ENCODE measurements at places on chromosomes 4 and X.

- DNase-seq = no peak
Observed at GRCh38 chr4:89469930-89470375, 162.4 kb upstream of the GPRIN3 start.

DNA sequence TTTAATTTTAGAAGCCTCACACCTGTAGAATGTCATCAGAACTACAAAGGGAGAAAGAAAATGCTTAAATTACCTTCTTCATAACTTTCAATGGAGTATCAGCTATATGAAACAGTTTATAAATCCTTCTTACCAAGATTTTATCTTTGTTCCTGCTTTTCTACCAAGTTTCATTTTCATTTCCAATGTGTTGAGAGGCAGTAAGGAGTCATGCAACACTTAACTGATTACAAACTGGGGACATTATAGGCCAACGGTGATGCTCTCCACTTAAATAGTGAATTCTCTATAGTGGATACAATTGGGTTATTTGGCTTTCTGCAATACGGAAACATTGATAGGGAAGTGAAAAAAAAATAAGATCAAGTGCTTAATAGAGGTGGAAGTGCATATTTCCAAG, 145.2 kb upstream of the FTHL17 start:
- DNase-seq = no peak

- DNase-seq = no peak
Observed at GRCh38 chr4:109848501-109848900, 594 bp downstream of the LRIT3 start.

- DNase-seq = no peak
Observed at GRCh38 chrX:1041091-1041490, 171.4 kb downstream of the CRLF2 start.

GRCh38 chr4:77500801-77501200, 104.8 kb upstream of the CXCL13 start:
- no peak for DNase-seq

DNA sequence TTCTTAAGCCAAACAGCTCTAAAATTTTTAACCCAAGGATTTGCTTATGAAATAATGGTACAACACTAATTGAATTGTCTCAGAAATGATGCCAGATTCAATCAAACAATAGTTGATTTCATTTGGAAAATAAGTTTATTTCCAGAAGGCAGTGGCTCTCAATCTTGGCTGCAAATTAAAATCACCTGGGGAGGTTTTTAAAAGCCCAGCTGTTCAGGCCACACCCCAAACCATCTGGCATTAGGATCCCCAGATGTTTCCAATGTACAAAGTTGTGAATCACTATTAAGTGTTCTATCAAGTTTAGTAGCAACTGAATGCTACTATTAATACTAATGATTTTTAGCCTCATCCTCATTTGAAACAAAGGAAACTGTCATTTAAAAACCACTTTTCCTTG, 22.2 kb downstream of the TMEM184C start:
- DNase-seq = no peak

- no peak for DNase-seq
Observed at GRCh38 chr4:59122626-59123025, 2012.4 kb upstream of the IGFBP7 start.

DNA sequence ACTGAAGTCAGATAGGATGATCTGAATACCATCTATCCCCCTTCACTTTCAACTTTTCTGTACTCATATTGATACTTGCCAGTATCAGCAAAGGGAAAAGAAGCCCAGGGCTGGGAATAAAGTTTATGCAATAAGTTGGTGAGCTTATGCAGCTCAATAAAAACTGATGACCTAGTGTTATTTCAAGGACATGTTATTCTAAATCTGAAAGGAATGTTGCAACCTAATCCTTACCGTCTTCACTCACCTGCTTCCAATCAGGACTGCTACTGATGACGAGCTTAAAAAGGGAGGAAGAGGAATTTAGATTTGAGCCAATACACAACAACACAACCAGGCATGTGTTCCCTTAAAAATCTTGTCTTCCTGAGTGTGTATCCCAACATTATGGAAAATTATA, 419.9 kb downstream of the SPRY1 start:
- DNase-seq = no peak

- DNase-seq = no peak
Observed at GRCh38 chr4:118904418-118904817, 15.8 kb downstream of the SYNPO2 start.

GRCh38 chr4:174352061-174352819, 68.5 kb downstream of the CEP44 start:
- no peak for DNase-seq

GRCh38 chr4:170089274-170089667, 485 bp downstream of the AADAT start:
- peak; percentile 73 for DNase-seq

GRCh38 chr4:116501954-116502353, 583.4 kb downstream of the TRAM1L1 start:
- DNase-seq = no peak

DNA sequence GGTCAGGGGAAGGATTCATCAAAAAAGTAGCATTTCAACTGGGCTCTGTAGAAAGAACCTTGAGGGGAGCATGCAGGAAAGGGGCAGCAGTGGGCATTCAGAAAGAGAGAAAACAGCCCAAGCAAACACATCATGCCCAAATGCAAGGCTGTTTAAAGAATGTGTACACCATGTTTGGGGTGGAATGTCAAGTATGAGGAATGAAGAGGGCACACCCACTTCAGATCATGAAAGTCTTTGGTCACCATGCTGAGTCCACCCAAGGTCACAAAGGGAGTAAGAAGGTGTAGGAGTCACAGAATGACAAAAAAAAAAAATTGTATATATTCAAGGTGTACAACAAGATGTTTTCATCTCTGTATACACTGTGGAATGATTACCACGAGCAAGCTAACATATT, 9.4 kb downstream of the S100G start:
- no peak for DNase-seq

- DNase-seq = no peak
Observed at GRCh38 chrX:81278616-81279015, 76.7 kb downstream of the SH3BGRL start.

DNA sequence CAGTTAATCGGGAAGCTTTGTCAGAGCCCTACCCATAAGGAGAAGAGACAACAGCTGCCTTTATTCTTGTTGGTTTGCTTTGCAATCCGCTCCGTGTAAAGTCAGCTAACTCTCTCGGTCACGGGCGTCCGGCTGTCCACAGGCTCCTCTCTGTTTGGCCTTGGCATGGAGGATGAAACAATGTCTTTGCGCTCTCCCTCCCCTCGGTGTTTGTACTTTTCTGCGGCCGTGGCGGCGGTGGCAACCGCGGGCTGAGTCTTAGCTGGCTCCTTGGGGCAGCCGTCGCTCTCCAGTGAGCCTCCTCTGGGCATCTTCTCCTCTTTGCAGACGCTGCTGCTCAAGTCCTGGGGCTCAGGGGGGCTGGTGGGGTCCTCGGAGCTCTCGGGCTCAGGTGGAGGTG, 10.6 kb upstream of the IRAK1 start:
- no peak for DNase-seq

- no peak for DNase-seq
Observed at GRCh38 chr4:81343536-81343935, 128.2 kb downstream of the RASGEF1B start.

GRCh38 chrX:15911734-15912550, 57.3 kb upstream of the AP1S2 start:
- DNase-seq = no peak

GRCh38 chr4:168569066-168569930, 72.4 kb downstream of the PALLD start:
- no peak for DNase-seq

DNA sequence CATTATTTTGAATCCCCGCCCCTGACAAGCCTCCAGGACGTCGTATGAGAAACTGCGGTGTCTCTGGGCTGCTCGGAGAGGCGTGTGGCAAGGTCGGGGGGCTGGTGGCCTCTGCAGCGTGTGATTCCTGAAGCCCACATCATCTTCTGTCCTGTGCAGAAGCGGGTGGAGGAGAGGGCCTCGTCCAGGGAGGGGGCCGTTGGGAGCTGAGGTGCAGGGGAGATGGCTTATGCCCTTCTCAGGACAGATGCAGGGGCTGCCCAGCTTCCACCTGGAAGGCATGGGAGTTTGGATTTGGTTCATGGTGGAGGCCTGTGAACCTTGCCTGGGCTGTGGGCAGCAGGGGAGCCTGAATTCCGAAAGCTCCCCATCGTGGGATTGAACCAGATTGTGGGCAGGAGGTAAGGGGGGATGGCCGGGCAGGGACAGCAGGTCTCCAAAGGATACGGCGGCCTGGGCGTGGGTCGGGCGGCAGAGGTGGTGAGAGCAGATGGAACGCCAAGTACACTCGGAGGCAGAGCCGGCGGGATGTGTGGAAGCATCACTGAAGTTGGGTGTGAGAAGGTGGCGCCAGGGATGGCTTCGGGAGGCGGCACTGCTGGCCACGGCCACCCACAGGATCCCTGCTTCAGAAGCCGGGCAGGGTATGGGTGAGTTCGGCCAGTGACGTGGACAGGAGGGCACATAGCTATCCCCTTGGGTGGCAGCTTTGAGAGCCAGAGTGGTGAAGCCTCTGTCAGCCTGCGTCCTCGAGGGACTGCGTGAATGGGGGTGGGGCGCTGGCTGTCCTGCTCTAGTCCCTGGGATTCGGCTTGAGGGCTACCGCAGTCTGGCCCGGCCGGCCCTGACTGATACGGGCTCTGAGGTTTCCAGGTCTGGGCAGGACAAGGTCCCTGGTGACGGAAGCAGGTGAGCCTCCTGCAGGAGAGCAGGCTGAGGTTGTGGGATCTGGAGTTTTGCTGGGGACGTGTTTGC, 76.3 kb upstream of the ADRA2C start:
- DNase-seq = peak; percentile 59

DNA sequence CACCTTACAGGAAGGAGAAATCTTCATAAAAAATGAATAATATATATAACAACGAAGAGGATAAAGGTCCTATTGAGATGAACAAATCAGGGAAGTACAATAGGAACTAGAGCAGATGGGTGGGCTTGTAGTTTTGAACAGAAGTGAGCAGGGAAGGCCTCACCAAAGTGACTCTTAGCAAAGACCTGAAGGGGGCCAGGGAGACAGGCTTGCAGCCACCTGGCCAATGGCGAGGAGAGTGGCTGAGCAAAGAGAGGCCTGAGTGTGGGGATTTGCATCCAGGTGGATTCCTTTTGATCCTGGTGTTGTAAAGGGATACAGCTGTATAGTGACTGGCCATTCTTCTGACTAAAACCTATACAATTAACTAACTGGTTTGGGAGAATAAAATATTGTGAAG, 354.1 kb downstream of the CAMK2D start:
- DNase-seq = no peak

DNA sequence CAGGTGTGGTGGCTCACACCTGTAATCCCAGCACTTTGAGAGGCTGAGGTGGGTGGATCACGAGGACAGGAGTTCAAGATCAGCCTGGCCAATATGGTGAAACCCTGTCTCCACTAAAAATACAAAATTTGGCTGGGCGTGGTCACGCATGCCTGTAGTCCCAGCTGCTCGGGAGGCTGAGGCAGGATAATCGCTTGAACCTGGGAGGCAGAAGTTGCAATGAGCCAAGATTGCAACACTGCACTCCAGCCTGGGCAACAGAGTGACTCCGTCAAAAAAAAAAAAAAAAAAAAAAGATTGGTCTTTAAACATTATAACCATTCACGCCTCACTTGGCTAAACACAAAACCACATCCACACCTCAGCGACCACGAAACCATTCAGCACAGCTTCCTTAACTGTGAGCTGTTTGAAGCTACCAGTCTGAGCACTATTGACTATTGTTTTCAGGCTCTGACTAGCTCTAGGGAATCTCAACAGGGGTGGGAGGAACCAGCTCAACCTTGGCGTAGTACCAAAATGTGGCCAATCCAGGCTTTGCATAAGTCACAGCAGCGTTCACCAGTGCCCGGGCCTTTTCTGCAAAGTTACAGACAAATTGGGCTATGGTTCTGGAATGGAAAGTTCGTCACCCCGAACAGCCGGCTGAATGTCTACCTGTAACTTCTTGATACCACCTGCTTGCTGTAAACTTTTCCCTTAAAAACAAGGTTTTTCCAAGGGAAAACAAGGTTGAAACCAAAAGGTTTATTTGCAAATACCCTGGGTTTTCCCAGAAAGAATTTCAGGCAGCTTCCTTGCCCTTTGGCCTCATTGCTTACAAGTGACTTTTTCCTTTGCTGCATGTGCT, 73.6 kb upstream of the DHX15 start:
- DNase-seq = no peak

GRCh38 chr4:3266076-3266475, 17.1 kb downstream of the MSANTD1 start:
- no peak for DNase-seq

GRCh38 chrX:46477435-46477834, 67.8 kb downstream of the ZNF674 start:
- no peak for DNase-seq

DNA sequence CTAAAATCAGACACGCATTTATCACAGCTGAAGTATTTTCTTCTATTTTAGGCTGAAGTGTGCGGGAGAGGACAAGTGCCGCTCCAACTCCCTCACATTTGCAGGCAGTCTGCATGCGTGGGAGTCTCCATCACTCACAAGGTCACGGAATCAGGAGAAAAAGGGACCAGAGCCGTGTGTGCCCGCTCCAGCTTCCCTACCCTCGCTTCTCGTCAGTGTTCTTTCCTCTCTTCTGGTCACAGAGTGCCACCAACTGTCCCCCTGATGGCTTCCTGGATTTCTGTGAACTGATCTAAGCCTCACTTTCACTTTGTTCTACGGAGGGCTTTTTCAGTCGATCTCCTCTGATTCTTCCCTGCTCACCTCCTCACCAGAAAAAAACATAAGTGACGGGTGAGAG, 407.4 kb upstream of the AADAT start:
- no peak for DNase-seq

DNA sequence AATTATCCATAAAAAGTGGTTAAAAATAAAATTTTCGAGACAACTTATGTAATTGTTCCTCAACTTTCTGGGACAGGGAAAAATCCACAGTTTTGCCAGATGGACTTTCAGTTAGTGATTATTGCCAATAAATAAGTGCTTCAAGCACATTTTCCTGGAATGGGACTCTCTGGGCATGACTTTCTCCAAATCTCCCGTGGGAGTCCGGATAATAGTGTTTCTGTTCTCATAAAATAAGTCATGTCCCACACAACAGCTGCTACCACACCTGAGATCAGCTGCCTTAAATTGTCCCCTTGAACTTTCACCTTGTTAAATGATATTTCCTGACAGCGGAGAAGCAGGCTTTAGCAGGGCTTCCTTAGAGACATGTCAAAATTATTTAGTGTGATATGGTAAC, 133.4 kb upstream of the NAP1L5 start:
- DNase-seq = no peak

DNA sequence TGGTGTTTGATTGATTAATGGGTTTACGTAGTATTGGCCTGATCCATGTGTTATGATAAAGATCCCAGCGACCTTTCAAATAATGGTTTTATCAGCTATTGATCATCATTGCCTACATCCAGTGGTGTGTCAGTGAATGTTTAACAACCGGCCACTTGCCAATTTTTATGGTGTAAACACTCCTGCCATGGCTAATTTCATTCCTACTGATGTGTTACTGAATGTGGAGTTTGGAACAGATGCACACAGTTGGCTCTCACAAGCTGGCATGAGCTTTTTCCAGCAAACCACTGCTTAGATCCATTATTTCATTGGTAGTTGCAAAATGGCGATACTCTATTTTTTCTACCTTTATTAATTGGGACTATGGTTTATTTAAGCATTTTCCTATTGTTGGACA, 139.9 kb downstream of the REPS2 start:
- no peak for DNase-seq

GRCh38 chr4:138894011-138894410, 121.6 kb upstream of the NOCT start:
- no peak for DNase-seq

GRCh38 chr4:37567836-37568235, 118.3 kb downstream of the RELL1 start:
- DNase-seq = no peak
